ENCODE measurements at places on chromosomes 4 and X. TPM values are rescaled to one million over a fixed set of nuclear protein-coding genes. Genes with fewer than 3 reads are reported as not detected.

DNA sequence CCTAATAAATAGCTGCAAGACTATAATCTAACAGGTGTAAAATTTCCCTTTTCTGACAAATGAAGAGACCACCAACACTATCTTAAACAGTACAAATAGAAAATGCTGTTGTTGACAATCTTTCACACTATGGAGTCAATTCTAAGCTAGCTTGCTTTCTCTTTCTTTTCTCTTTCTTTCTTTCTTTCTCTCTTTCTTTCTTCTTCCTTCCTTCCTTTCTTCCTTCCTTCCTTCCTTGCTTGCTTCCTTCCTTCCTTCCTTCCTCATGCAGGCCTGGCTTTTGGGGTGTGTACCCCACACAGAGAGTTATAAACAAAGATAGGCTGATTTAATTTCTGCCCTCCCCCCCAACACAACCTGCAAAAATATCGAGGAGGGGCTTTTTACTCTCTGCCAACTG is 8.1 kb upstream of the ARX start:
- H3K36me3 ChIP-seq, result no peaks in the 10 kb centered on the region
- no peak overlapping the region for H3K27ac ChIP-seq
- H3K4me3 ChIP-seq, result no peak overlapping the region
- peaks cover 15% of the 10 kb centered on the region for H3K27me3 ChIP-seq
- no peak for DNase-seq

The GBA3 gene
- total RNA-seq, result not detected

The SULT1E1 gene
- not detected for total RNA-seq

DNA sequence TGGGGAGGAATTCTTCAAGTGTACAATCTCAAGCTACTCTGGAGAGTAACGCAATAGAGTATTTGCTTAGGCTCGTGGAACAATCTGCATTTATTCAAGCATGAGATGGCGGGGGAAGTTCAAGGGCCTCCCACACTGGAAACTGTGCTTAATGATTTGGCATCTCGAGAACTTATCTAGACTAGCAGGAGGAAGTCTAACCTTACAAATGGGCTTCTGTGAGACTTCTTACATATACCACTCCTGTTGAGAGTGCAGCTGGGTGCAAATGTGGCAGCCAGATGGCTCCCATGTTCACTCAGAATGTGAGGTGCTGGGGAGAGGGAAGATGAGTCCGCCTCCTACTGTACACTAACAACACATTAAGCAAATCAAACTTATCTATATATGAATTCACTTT is 29.3 kb upstream of the PTPN13 start:
- H3K27ac ChIP-seq, result no peak overlapping the region
- H3K27me3 ChIP-seq, result no peaks in the 10 kb centered on the region
- H3K4me3 ChIP-seq, result no peak overlapping the region
- DNase-seq, result no peak
- no peaks in the 10 kb centered on the region for H3K4me1 ChIP-seq
- no peaks in the 10 kb centered on the region for H3K36me3 ChIP-seq

DNA sequence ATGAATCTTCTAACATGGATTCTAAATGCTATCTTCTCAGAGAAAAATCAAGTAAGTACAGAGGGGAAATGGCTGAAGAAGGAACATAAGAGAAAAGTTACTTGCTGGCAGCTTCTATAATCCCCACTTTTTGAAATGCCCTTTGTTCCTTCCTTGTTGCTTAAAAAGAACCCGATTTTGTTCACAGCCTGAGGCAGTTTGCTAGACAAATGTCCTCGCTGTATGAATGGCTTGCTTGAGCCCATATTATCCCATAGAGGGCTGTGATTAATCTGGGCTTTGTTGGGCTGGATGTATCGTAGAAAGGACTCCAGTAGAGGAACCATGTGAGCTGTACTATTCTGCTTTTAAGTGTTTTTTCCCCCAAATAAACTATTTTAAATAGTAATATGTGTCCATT is 134.3 kb upstream of the FGF13 start:
- H3K27ac ChIP-seq, result no peak overlapping the region
- H3K36me3 ChIP-seq, result no peaks in the 10 kb centered on the region
- H3K4me1 ChIP-seq, result no peaks in the 10 kb centered on the region
- no peak for DNase-seq
- H3K4me3 ChIP-seq, result no peak overlapping the region

- no peak overlapping the region for H3K27ac ChIP-seq
- no peaks in the 10 kb centered on the region for H3K27me3 ChIP-seq
- no peak overlapping the region for H3K4me3 ChIP-seq
- DNase-seq, result no peak
- no peaks in the 10 kb centered on the region for H3K4me1 ChIP-seq
Observed at GRCh38 chrX:14398725-14399124, 130.6 kb upstream of the GLRA2 start.

- H3K4me3 ChIP-seq, result no peak overlapping the region
- no peak for DNase-seq
- no peaks in the 10 kb centered on the region for H3K4me1 ChIP-seq
- no peak overlapping the region for H3K27ac ChIP-seq
- no peaks in the 10 kb centered on the region for H3K36me3 ChIP-seq
Observed at GRCh38 chrX:79400623-79401022, 33.5 kb upstream of the ITM2A start.

GRCh38 chr4:159160242-159160641 is 57.4 kb downstream of the RAPGEF2 start:
- H3K27me3 ChIP-seq, result no peaks in the 10 kb centered on the region
- no peaks in the 10 kb centered on the region for H3K36me3 ChIP-seq
- no peak overlapping the region for H3K27ac ChIP-seq
- DNase-seq, result no peak

The ZMAT1 gene
- 3.2 TPM for total RNA-seq

The PAGE1 gene
- total RNA-seq, result not detected

The NAP1L5 gene
- 4.4 TPM for total RNA-seq

DNA sequence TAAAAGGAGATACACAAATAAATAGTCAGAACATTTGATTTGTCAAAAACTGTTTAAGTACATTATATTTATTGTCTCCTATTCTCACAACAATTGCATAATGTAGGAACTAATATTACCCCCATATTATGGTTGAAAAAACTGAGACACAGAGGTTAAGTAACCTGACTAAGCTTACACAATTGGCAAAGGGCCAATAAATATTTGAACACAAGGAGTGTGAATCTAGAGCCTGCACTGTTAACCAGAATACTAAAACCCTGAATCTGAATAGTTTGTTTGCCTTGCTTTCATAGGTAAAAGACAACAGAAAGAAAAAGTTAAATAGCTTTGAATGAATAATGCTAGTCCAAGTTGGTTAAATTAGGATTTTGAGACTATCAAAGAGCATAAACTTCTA is 55.2 kb downstream of the IL13RA2 start:
- no peak overlapping the region for H3K27ac ChIP-seq
- H3K4me3 ChIP-seq, result no peak overlapping the region
- H3K36me3 ChIP-seq, result no peaks in the 10 kb centered on the region
- H3K27me3 ChIP-seq, result no peaks in the 10 kb centered on the region
- no peak for DNase-seq

The GAGE12J gene
- total RNA-seq, result not detected

DNA sequence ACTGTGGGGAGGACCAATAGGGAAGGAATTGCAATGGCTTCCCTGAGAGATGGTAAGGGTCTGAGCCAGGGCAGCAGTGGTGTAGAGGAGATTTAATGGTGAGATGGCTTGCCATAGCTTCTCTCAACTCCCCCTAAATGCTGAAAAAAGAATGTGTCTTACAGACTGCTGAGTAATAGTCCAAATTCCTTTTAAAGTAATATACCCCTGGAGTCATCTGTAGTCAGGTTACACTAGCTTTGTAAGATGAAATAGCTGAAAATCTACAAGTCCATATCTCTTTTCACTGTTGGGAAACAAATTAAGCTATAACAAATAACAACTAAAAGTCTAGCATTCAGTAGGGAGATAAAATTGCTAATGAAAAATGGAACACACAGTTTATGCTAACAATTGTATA is 33.5 kb downstream of the MAPK10 start:
- no peak overlapping the region for H3K4me3 ChIP-seq
- no peaks in the 10 kb centered on the region for H3K27me3 ChIP-seq
- H3K36me3 ChIP-seq, result no peaks in the 10 kb centered on the region
- DNase-seq, result no peak
- no peaks in the 10 kb centered on the region for H3K4me1 ChIP-seq
- H3K27ac ChIP-seq, result no peak overlapping the region

DNA sequence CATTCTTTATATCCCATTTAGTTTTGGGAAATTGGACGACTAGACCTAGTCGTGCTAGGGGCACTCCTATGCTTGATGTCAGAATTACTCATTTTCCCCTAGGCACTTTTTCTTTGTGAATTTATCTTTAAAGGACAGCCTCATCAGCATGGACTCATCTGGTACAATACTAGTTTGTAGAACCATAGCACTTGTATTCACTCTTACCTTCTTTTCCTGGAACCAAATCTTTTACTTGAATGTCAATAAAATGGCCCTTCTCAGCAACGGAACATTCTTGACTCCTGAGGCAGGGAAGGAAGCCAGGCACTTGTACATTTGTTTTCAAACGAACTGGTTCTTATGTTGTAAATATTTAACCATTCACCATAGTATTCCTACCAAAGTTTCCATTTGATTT is 187.1 kb downstream of the SHROOM3 start:
- DNase-seq, result no peak
- no peaks in the 10 kb centered on the region for H3K4me1 ChIP-seq
- no peak overlapping the region for H3K4me3 ChIP-seq
- H3K27ac ChIP-seq, result no peak overlapping the region
- no peaks in the 10 kb centered on the region for H3K27me3 ChIP-seq

DNA sequence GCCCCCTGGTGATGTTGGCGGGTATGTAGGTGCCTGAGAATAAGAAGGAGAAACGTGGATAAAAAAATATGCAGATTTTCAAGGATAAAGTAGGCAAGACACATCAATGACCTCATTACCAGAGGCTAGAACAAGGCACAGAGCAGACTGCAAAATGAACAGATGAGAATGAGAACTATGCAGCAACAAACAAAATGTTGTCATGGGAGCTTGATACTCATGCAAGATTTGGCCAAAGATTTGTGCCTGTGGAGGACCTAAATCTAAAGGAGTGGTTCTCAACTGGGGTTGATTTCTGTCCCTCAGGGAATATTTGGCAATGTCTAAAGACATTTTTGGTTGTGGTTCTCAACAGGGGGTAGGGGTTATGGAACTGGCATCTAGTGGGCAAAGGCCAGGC is 177.3 kb downstream of the FRMPD4 start:
- H3K27me3 ChIP-seq, result no peaks in the 10 kb centered on the region
- no peak overlapping the region for H3K4me3 ChIP-seq
- H3K36me3 ChIP-seq, result no peaks in the 10 kb centered on the region
- H3K27ac ChIP-seq, result no peak overlapping the region
- H3K4me1 ChIP-seq, result no peaks in the 10 kb centered on the region
- no peak for DNase-seq

The DCAF8L2 gene
- not detected for total RNA-seq

The TCEAL6 gene
- total RNA-seq, result not detected

GRCh38 chrX:19705196-19705769 is 182.1 kb downstream of the SH3KBP1 start:
- H3K36me3 ChIP-seq, result no peaks in the 10 kb centered on the region
- peaks cover 25% of the 10 kb centered on the region for H3K4me1 ChIP-seq
- DNase-seq, result no peak
- no peaks in the 10 kb centered on the region for H3K27me3 ChIP-seq

The MAEA gene
- 59.4 TPM for total RNA-seq

The STOX2 gene
- not detected for total RNA-seq

The AREG gene
- 0.46 TPM for total RNA-seq

GRCh38 chr4:129353490-129353889 is 257.5 kb downstream of the C4orf33 start:
- H3K36me3 ChIP-seq, result no peaks in the 10 kb centered on the region
- H3K4me3 ChIP-seq, result no peak overlapping the region
- H3K4me1 ChIP-seq, result no peaks in the 10 kb centered on the region
- H3K27me3 ChIP-seq, result no peaks in the 10 kb centered on the region
- no peak overlapping the region for H3K27ac ChIP-seq

The S100P gene
- 1.2 TPM for total RNA-seq

DNA sequence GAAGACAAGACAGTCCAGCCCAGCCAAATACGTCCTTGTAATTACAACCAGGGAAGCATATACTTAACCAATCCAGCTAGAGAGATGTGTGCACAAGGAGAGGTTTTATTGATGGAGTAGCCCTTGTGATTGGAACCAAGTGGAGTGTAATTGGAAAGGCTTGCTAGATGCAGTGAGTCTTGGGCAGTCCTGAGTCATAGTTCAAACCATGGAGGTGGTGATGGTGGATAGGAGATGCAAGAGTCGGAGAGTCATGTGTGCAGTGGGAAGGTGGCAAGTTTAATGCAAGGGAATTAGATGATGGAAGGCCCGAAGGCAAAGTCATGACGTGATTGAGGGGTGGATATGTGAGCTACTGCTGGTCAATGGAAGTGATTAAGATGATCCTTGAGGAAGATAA is 63.7 kb downstream of the PHEX start:
- H3K4me3 ChIP-seq, result no peak overlapping the region
- DNase-seq, result no peak
- no peaks in the 10 kb centered on the region for H3K27me3 ChIP-seq
- H3K27ac ChIP-seq, result no peak overlapping the region

The DCAF4L1 gene
- 0.31 TPM for total RNA-seq

DNA sequence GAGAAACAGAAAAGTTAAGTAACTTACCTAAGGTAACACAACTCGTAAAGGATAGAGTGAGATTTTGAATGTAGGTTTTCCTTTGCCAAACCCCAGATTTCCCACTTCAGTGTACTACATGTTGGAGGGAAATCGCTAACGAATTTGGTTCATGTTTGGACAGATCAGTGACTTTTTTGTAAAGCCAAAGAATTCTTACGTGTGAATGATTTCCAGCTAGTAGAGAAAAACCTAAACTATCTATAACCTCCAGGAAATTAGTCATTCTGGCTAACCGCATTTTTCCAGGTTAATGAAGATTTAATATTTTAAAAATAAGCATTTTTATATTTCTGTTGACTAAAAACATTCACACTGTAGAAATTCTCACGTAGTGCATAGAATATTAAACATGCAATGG is 7.2 kb downstream of the TENM3 start:
- no peak for DNase-seq
- H3K27ac ChIP-seq, result no peak overlapping the region
- H3K4me3 ChIP-seq, result no peak overlapping the region
- no peaks in the 10 kb centered on the region for H3K27me3 ChIP-seq
- no peaks in the 10 kb centered on the region for H3K4me1 ChIP-seq

The GATA1 gene
- total RNA-seq, result not detected

The NLGN3 gene
- total RNA-seq, result 0.69 TPM

DNA sequence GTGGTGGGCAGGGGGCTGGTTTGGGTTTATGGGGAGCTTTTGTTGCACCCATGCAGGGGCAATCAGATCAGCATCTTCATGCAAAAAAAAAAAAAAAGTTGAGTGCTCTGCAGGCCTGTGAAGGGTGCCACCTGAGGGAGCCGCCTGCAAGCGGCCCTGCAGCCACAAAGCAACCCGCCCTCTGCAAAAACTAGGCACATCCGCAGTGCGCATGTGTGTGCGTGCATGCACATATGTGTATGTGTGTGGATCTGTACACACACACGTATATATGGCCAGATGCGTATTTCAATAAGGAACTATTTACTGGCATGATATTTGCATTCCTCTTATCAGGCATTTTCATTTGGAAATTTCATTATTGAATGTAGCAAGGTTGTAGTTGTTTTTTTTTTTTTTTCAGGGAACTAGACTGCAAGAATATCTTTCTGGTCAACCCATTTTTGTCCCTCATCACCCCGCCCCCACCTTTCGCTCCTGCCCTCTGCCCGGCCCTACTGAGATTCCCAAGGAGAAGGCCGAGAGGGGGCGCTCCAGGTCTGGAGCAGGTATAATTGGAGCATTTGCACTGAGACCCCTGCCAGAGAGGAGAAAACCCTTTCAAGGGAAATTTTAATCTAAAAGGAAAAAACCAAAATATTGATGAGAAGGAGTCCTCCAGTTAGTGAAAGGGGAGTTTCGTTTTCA is 18.1 kb downstream of the CCNQ start:
- no peak overlapping the region for H3K4me3 ChIP-seq
- H3K27me3 ChIP-seq, result no peaks in the 10 kb centered on the region
- H3K4me1 ChIP-seq, result peaks cover 6% of the 10 kb centered on the region
- DNase-seq, result no peak
- no peaks in the 10 kb centered on the region for H3K36me3 ChIP-seq

The CENPVL1 gene
- not detected for total RNA-seq
